ENCODE measurements at places on chromosomes 3 and 15. TPM values are rescaled to one million over a fixed set of nuclear protein-coding genes. Genes with fewer than 3 reads are reported as not detected.

ZMYND10 gene
- 0.35 TPM for polyA plus RNA-seq

SUSD5 gene
- 0.16 TPM for polyA plus RNA-seq

IVD gene
- 13.4 TPM for polyA plus RNA-seq

GPR149 gene
- polyA plus RNA-seq: not detected

CCR9 gene
- not detected for polyA plus RNA-seq

GPR176 gene
- 0.42 TPM for polyA plus RNA-seq

HYAL1 gene
- polyA plus RNA-seq: 3.2 TPM

THSD4 gene
- polyA plus RNA-seq: 49.7 TPM

PLS1 gene
- polyA plus RNA-seq: 8.0 TPM

TRIM42 gene
- not detected for polyA plus RNA-seq

SERINC4 gene
- 0.18 TPM for polyA plus RNA-seq

RGMA gene
- polyA plus RNA-seq: 30.9 TPM

CLDN1 gene
- polyA plus RNA-seq: 27.1 TPM

CSPG4 gene
- 3.0 TPM for polyA plus RNA-seq

PLAAT1 gene
- polyA plus RNA-seq: 6.3 TPM

PARP15 gene
- polyA plus RNA-seq: 0.46 TPM

AMT gene
- polyA plus RNA-seq: 14.2 TPM

HYPK gene
- 5.3 TPM for polyA plus RNA-seq

CHRNA5 gene
- 2.3 TPM for polyA plus RNA-seq

DNAH12 gene
- 0.24 TPM for polyA plus RNA-seq

ZBTB20 gene
- polyA plus RNA-seq: 0.16 TPM

NMB gene
- polyA plus RNA-seq: 5.2 TPM

CPA3 gene
- 2.3 TPM for polyA plus RNA-seq

CORO2B gene
- 0.35 TPM for polyA plus RNA-seq

SLC28A1 gene
- polyA plus RNA-seq: 0.02 TPM

SLC6A11 gene
- polyA plus RNA-seq: 6.1 TPM

PRRT3 gene
- polyA plus RNA-seq: 2.0 TPM

GOLGA8T gene
- polyA plus RNA-seq: 0.05 TPM

RNU5B-1 gene
- polyA plus RNA-seq: not detected

C3orf22 gene
- not detected for polyA plus RNA-seq

GP9 gene
- not detected for polyA plus RNA-seq

SPINK8 gene
- polyA plus RNA-seq: 1.2 TPM

C2CD4A gene
- 0.04 TPM for polyA plus RNA-seq

GOLGA6L9 gene
- 48.5 TPM for polyA plus RNA-seq

GCHFR gene
- 42.9 TPM for polyA plus RNA-seq

MAPKBP1 gene
- 11.9 TPM for polyA plus RNA-seq

ILDR1 gene
- 1.9 TPM for polyA plus RNA-seq

UTS2B gene
- polyA plus RNA-seq: 0.04 TPM
